ENCODE measurements at places on chromosomes 12 and 14.

GRCh38 chr14:100678469-100678828 lies 48.2 kb upstream of the DLK1 start:
- no peak for DNase-seq

- no peak for DNase-seq
Measured at GRCh38 chr12:6530576-6531260, 3.6 kb upstream of the GAPDH start.

- no peak for DNase-seq
Measured at GRCh38 chr14:101948666-101949216, 15.6 kb upstream of the DYNC1H1 start.

DNA sequence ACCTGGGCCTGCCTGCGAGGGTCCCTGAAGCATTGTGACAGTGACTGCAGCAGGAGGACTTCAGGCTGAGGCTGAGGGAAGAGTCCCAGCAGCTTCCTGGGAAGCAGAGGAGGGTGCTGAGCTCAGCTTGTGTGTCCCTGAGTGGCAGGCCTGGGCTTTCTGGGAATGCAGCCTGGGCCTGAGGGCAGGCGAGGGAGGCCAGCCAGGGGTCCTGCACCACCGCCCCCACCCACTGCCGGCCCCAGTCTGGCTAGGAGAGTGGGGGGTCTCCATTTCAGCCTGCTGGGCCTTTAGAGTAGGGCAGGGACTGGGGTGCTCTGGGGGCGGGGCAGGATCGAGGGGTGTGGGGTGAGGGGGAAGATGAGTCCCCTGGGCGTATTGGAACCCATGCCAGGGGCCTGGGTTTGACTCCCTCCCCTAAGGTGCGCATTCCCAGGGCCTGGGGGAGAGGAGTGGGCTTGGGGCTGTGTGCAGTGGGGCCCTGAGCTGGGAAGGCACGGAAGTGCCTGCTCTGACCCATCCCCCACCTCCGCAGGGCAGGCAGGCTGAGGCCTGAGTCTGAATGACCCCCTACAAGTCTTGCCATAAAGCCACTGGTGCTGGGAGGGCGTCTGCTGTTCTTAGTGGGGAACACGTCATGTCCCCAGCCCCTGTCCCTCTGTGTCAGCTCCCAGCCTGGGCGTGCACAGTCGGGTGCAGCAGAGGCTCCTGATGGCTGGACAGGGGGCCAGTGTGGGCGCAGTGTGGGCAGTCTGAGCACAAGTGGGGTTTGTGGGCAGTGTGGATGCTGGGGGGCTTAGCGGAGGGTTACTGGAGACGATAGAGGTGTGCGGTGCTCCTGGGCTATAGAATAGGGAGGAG lies 46.4 kb downstream of the KRT80 start:
- no peak for DNase-seq

- no peak for DNase-seq
Measured at GRCh38 chr14:55605793-55606192, 25.8 kb downstream of the KTN1 start.

GRCh38 chr12:100798286-100799160 lies 3.9 kb downstream of the ANO4 start:
- no peak for DNase-seq

- DNase-seq, result no peak
Measured at GRCh38 chr14:29518335-29518734, 409.3 kb downstream of the PRKD1 start.

DNA sequence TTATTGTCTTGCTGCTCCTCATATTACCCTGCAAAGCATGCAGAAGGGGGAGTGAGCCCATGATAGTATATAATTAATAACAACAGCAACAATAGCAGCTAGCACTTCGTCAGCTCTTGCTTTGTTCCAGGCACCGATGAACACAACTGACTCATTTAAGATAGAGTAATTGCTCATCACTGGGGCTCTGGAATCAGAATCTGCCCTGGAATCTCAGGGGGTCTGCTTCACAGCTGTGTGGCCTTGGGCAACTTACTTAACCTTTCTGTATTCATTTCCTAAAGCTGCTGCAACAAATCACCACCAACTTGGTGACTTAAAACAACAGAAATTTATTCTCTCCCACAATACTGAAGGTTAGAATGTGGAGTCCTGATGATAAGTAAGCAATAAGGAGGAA lies 55.0 kb upstream of the PSMC1 start:
- no peak for DNase-seq

GRCh38 chr12:12219664-12220063 lies 47.2 kb downstream of the LRP6 start:
- DNase-seq, result no peak

- no peak for DNase-seq
Measured at GRCh38 chr12:6784296-6784695, 5.0 kb upstream of the CD4 start.

- no peak for DNase-seq
Measured at GRCh38 chr14:89324501-89325298, 92.3 kb downstream of the FOXN3 start.

DNA sequence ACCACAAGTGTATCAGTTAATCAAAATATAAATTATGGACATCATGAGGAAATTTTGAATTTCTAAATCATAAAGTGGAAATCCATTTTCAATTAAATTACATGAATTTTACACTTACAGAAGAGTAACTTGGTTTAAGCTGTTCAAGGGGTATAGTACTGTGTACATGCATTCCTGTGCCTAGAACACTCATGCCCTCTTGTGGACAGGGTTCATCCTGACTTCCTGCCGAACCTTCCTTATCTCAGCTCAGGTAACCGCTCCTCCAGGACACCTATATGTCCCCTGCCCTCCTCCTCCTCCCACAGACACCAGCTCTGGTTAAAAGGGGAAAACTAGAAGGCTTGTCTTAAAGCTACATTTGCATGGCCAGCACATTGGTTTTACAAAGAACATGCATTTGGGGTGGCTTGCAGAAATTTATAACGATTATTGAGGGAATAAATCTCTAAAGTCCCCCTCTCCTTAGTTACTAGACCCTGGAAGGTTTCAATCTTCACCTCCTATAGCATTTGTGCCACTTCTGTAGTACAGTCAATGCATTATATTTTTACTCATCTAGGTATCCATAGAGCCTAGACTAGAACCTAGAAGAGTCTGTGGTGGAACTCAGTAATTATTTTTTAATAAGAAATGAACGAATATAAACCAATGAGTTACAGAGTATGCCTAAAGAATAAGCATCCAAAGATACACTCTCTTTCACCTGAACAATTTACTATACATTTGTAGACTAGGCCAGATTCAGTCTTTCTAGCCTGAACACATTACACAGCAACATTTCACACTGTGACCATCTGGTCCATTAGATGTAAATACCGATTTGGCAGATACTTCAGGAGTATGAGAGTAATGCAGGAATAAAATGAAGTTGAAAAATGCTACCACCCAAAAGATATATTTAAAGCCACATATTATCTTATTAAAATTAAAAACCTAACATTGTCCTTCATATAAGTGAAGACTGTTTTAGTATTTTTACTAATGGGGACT lies 345.6 kb downstream of the PAWR start:
- no peak for DNase-seq

DNA sequence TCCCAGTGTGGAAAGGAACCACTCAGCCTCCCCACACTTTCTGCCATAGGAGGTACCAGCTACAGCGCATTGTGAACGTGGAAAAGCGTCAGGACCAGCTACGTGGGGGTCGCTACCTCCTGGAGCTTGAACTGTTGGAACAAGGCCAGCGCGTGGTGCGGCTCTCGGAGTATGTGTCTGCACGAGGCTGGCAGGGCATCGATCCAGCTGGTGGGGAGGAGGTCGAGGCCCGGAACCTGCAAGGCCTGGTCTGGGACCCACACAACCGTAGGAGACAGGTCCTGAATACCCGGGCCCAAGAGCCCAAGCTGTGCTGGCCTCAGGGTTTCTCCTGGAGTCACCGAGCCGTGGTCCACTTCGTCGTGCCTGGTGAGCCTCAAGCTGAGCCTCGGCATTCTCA lies 96.8 kb downstream of the B4GALNT3 start:
- no peak for DNase-seq

- DNase-seq, result no peak
Measured at GRCh38 chr14:90072350-90072749, 10.6 kb downstream of the KCNK13 start.

DNA sequence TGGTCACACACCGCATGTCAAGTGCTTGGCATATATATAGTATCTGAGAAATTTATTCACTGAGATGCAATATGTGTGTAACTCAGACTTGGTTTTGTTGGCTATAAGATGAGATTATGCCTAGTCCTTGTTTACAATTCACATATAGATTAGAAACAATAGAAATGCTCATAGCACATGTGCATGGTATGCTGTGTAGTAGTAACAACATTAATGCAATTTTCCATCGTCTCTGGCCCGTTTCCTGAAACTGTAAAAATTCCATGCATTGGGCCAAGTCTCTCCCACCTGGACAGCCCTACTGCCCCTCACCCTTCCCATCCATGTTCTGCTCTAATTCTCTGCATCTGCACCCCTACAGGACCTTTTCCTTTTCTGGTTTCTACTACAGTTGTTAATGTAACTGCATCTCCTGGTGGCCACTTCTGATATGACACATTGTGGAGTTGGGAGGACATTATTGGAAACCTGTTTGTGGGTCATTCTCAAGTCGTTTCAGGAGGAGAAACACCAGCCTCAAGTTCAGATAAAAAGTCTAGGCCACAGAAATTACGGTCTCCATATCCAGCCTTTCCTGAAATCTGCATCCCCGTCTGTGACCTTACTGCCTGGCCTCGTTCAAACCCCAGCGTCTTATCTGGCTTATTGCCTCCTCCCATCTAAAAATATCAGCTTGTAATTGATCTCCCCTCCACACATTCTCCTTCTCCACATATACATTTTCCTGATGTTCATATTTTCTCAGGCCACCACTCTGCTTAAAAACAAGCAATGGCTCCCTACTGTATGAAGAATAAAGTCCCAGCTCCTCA lies 37.5 kb downstream of the EMP1 start:
- no peak for DNase-seq

DNA sequence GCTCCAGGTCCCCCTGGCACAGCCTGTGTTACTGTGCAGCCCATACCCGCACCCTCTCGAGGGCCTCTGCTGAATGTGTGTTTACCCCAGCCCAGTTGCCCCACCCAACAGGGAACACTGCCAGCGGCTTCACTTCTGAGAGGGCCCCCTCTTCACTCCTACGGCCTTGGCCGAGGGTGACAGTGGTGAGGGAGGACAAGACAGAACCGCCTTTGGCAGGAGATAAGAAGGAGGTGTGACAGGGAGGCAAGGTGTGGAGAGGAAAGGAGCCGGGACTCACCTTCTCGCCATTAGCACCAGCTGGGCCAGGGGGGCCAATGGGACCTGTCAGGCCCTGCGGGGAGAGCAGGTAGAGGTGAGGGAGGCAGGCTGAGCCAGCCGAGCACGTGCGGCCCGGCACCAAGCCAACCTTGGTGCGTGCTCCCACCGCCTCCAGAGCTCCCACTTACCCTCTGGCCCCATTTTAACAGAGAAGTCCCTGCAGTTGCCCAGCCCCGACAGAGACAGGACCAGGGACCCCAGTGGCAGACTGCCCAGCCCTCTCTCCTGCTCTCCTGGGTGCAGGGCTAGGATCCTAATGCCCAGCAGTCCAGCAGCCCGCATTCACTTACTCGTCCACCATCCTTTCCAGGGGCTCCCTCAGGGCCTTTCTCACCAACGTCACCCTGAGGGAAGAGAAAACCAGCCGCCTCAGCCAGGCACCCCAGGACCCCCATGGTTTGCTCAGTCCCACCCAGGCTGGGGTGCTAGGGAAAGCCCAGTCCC lies 18.3 kb downstream of the TMEM106C start:
- no peak for DNase-seq

DNA sequence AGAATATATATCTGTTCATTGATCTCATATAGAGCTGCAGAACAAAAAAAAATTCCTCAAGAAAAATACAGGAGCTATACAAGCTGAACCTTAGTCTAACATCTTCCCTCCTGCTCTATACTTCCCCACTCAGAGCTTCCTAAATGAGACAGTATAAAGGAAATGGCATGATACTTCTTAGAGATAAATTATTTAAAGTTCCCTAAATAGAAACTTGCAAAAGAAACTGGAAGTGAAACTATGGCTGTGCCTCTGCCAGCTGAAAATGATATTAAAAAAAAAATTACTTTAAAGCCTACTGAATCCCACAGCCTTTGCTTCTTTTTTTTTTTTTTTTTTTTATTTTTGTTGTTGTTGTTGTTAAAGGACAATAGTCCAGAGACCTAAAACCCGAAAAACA lies 11.6 kb upstream of the NEK9 start:
- no peak for DNase-seq

DNA sequence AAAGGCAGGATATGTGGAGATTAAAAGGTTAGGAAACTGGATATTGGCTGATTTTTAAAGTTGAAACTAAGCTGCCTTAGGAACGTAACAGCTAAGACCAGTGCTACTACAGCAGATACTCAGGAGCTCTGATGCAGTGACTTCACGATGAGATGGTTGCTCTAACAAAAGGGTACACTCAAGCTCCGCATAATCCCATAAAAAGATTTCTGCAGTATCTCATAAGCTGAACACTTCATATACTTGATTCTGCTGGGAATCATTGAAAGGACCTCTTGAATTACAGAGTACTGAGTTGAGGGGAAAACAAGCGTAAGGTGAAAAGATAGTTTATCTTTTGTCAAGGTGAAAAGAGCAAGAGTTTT lies 3.7 kb downstream of the RNF10 start:
- DNase-seq, result no peak

DNA sequence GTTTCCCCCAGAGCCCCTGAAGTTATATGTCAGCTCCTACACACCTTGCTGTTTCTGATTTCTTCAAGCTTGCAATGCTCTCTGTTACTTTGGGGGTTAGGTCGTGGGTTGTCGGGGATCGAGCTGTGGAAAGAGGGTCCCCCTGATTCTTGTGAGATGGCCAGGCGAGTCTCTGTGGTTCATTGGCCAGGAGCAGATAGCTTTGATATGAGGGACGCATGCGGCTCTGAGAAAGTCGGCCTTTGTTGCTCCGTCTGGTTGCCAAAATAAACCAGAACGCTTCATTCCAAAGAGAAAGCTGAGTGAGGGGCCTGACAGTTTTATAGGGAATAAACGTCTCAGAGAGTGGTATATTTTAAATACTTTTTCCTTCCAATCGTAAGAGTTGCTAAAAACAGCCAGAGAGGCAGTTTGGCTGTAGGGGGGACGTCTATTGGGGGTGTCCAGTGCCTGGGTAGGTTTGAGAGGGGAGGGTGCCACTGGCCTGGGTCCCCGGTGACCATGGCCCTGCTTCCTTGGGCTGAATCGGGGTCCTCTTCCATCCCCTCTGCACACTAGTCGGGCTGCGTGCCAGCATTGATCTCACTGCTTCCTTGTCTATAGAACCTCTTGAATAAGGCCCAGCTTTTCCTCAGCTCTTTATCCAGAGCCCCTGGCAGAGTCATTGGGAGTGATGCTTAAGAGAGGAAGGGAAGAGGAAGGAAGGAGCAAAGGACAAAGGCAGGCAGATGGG lies 18.9 kb downstream of the CCND2 start:
- DNase-seq, result no peak

GRCh38 chr14:95557832-95558231 lies 23.0 kb downstream of the GLRX5 start:
- DNase-seq, result no peak

Measured in stimulated activated CD4-positive, alpha-beta T cell treated with anti-CD3 and anti-CD28 coated beads, Interleukin-12 subunit alpha, Interleukin-12 subunit beta, amount 100 ng/mL, for 24 hours (primary cell).